GM03348 (cell line): ENCODE measurements at places on chromosomes 2 and 18.
A peak's percentile ranks its signal among the peaks of the same experiment; 100 is the strongest.

GRCh38 chr18:74834424-74835309, 237.0 kb downstream of the ZNF407 start:
- DNase-seq = no peak

DNA sequence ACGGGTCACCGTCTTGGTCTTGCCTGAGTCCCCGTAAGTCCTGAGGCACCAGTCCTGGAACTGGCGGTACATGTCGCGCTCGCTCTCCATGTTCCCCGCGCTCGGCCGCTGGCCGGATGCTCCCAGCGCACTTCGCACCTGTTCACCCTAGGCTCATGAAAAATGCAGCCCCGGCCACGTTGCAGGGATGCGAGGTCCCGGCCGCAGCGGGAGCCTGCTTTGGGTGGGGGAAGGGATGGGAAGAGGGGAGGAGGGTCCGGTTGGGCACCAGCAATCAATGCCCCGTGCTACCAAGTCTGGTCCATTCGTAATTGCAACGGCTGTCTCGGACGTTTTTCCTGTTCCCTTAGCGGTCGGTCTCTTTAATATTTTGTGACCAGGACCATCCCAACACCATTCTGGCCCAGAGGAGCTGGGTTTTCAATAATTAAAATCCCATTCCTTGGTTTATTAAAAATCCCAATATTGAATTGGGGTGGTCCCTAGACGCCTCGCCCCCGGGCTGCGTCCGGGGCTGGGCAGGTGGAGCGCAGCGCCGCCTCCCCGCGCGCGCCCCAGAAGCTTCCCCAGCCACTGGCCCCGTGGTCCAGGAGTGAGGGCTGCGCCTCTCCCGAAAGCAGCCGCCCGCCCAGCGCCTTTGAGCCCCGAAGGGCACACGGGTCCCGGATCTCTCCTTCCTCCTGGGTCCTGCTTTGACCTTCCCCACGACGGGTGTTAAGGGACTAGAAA, 1.4 kb downstream of the NOL4 start:
- DNase-seq = no peak

- no peak for DNase-seq
Measured at GRCh38 chr2:136118819-136119716, 1.1 kb upstream of the CXCR4 start.

GRCh38 chr18:8797206-8797605, 91.8 kb downstream of the MTCL1 start:
- DNase-seq = no peak

GRCh38 chr2:174485788-174486562, 854 bp downstream of the GPR155 start:
- DNase-seq = peak; percentile 21

DNA sequence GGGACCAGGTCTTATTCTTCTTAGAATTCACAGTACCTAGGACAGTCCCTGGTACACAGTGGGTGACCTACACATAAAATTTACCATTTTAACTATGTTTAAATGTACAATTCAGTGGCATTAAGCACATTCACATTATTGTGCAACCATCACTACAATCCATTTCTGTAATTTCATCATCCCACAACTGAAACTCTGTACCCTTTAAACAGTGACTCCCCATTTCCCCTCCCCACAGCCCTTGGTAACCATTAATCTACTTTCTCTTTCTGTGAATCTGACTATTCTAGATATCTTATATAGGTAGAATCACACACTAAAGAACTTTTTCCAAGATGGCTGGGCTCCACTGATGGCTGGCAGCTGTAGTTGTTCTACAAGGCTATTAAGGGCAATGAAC, 41.6 kb downstream of the GFPT1 start:
- no peak for DNase-seq

GRCh38 chr18:37457341-37457740, 108.3 kb downstream of the CELF4 start:
- DNase-seq = no peak

DNA sequence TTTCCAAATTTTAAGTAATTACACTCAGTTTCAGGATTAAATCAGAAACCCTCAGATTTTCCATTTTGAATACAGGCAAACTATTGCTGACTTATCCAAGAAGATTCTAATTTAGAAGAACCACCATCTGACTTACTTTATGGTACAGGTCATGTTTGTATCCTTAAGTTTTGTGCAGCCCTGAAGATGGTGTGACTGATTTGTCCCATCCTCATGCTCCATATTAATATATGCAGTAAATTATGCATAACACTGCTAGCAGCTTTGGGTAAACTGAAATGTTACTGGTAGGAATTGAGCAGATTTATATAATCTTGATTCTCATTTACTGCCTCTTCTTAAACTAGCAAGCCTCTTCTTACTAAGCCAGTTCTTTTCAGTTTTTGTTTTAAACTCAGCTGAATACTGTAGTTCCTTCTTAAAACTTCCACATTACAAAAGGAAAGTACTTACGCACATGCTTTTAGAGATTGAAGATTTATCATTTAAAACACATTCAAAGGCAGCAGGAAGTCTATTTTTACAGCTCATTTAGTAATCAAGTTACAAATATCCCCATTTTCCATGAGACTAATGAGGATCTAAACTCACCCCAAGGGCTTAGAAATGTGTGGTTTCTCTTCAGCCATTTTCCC, 25.7 kb downstream of the MEX3C start:
- no peak for DNase-seq

GRCh38 chr2:133568598-133568997, 335 bp upstream of the NCKAP5 start:
- DNase-seq = no peak

DNA sequence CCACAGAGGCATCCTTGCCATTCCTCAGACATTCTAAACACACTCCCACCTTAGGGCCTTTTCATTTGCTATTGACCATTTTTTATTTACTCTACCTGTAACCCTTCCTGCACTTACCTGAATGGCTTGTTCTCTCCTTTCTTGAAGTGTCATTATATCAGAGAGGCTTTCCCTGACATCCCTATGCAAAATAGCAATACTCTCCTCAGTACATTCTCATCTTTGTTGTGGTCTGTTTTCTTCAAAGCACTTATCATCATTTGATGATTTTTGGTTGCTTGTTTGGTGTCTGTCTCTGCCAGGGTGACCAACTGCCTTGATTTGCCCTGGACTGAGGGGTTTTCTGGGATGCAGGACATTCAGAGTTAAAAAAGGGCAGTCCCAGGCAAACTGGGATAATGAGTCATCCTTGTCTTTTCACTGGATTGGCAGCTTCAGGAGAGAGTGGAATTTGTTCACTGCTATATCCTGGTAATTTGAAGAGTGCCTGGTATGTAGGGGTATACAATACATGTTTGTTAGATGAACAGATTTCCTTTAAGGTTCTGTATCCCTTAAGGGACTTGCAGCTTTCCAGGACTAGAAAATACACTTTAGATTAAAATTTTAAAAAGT, 102.4 kb downstream of the BABAM2 start:
- peak; percentile 61 for DNase-seq

DNA sequence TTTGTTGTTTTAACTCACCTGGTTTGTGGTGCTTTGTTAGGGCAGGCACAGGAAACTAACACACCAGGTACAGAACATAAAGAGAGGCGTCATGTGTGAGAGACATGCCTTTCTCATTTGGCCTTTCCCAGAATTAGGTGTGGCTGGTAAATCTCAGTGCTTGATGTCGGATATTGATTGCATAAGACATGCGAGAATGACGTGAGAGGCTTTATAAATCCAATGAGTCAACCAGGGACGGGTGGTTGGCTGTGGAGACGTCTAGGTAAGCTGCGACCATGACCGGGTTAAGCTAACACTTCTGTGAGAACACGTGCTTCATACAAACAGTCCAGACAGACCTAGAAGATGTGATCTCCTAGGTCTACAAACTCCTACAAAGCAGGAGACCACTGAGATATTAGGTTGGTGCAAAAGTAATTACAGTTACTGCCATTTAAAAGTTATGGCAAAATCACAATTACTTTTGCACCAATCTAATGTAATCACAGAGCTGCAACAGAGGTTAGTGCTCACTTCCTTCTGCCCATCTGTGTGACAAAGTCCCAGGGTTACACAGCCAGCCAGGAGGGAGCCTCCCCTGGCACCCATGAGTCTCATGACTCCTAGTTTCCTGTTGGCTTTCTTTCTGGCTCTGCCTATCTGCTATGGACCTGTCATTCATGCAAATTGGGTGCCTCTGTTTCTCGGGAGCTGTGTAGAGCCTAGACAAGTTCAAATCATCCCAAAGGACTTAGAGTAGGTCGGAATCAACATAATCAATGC, 98.9 kb upstream of the ATP8B1 start:
- DNase-seq = no peak

DNA sequence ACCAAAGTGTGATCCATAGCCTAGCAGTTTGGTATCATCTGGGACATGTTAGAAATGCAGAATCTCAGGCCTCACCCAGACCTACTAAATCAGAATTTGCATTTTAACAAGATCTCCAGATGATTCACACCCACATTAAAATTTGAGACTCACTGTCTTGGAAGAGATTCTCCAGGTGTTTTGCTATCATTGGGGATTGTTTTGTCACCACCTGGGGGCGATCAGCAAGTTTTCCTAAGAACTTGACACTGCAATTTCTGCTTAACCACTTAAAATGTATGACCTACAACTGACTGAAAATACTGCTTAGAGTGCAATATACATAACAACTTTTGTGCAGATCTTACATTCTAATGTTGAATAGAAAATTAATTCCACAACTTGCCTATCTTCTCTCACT, 18.9 kb upstream of the ITGA4 start:
- no peak for DNase-seq

GRCh38 chr2:8357738-8358518, 323.9 kb upstream of the ID2 start:
- DNase-seq = no peak

GRCh38 chr2:120729406-120730399, 6.0 kb upstream of the GLI2 start:
- DNase-seq = peak; percentile 67

- DNase-seq = no peak
Measured at GRCh38 chr2:29855924-29856639, 65.3 kb downstream of the ALK start.

- peak; percentile 55 for DNase-seq
Measured at GRCh38 chr2:120677696-120678247, 57.9 kb upstream of the GLI2 start.

DNA sequence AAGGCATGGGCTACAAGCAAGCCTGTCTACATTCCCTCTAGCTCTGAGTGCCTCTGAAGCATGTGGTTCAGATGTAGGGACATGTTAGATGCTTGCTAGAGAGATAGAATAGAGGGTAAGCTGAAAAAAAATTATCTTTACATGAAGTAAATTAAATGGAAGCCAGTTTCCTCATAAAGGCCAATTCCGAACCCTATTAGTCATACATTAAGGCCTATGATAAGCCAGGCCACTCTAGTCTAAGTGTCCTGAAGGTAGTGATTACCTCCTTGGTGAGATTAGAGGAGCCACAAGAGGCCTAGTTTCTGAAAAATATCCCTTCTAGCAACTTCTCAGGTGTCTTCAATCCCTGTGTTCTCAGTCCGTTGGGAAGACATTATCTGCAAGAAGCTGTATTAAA, 72.4 kb upstream of the NPAS2 start:
- DNase-seq = no peak

DNA sequence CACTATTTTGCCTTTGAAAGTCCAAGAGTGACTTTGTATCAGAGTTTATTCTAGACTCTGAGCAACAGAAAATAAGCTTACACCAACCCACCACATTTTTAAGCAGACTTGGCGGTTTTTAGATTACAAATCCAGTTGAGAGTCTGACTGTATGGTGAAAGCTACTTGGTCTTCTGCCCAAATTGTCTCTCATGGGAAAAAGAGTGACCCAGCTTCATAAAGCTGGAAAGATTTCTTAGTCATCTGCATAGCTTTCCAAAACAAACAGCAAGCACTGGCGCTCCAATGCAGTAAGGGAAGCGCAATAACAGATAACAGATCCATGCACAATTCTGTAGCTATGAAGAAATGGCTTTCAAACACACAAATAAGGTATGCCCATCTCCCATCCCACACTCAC, 7.1 kb downstream of the DSG1 start:
- peak; percentile 2 for DNase-seq

- DNase-seq = no peak
Measured at GRCh38 chr2:86048888-86049287, 56.8 kb downstream of the POLR1A start.

DNA sequence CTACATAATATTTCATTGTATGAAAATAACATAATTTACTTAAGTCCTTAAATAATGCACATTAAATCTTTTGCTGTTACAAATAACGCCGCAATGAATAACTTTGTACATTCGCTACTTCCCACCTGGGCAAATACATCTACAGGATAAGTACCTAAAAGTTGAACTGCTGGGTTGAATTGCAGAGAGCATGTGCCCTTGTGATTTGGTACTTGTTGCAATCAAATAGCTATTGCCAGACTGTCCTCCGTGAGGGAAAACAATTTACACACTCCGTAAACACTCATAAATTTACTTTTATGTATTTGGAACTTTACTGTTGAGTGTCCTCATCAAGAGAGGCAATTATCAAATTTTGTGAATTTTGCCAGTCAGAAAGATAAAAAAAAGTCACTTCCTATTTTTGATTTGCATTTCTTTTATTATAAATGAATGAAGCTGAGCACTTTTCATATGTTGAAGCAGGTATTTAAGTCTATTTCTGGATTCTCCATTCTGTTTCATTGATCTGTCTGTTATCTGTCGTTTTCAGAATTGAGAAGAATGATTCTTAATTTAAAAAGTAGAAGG, 140.8 kb upstream of the SERTAD2 start:
- DNase-seq = no peak

GRCh38 chr2:148721520-148721931, 77.0 kb downstream of the EPC2 start:
- DNase-seq = peak; percentile 7

GRCh38 chr2:142997231-142997630, 119.8 kb downstream of the KYNU start:
- no peak for DNase-seq

- DNase-seq = no peak
Measured at GRCh38 chr2:127000937-127001336, 102.2 kb downstream of the TEX51 start.

DNA sequence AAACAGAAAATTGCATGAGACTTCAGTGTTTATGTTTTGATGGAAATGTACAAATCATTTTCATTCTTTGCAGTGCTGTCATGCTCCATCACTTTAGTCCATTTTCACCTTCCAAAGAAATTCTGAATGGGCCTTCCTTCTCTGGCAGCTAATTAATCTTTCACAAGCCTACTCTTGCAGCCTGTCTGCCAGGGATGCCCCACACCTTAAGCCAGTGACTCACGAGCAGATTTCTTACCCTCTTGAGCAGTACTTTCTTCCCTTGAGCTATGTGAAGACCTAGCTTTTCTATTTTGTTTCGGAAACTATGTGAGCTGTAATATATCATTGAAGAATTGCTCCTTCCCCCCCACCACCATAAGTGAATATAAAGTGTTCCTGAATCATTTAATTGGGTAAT, 404.3 kb upstream of the VWC2L start:
- no peak for DNase-seq

- DNase-seq = no peak
Measured at GRCh38 chr2:114293355-114293754, 149.1 kb upstream of the DPP10 start.

- DNase-seq = peak; percentile 30
Measured at GRCh38 chr18:57744211-57744694, 58.9 kb downstream of the ATP8B1 start.

GRCh38 chr2:65142515-65142914, 12.6 kb upstream of the RAB1A start:
- DNase-seq = no peak
